ENCODE measurements at places on chromosomes 6 and 20. TPM values are rescaled to one million over a fixed set of nuclear protein-coding genes. Genes with fewer than 3 reads are reported as not detected.

TCF15 gene
- not detected for polyA plus RNA-seq

HUS1B gene
- 0.83 TPM for polyA plus RNA-seq

ATP9A gene
- polyA plus RNA-seq = not detected

IYD gene
- not detected for polyA plus RNA-seq

HLA-DPA1 gene
- polyA plus RNA-seq = 240 TPM

GRCh38 chr6:149220882-149221773 lies 96.4 kb upstream of the TAB2 start:
- no peak for DNase-seq
- H3K4me1 ChIP-seq = peaks cover 22% of the 10 kb centered on the region
- no peak overlapping the region for H3K27ac ChIP-seq
- H3K4me3 ChIP-seq = no peak overlapping the region

DNA sequence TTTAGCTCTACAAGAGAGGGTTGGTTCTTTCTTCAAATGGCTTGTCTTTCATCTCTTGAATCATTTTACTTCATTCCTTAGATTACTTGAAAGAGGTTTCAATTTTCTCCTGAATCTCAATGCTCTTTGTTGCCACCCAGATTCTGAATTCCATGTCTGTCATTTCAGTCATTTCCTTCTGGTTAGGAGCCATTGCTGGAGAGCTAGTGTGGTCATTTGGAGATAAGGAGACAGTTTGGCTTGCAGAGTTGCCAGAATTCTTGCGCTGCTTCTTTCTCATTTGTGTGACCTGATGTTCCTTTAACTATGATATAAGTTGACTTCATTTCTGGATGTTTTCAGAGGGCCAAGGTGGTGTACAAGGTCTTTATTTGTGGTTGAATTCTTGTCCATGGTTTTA lies 157.8 kb downstream of the SLC22A3 start:
- no peaks in the 10 kb centered on the region for H3K4me1 ChIP-seq
- no peak overlapping the region for H3K4me3 ChIP-seq
- no peak for DNase-seq
- H3K36me3 ChIP-seq = no peaks in the 10 kb centered on the region
- H3K27me3 ChIP-seq = no peaks in the 10 kb centered on the region
- no peak overlapping the region for H3K27ac ChIP-seq

DNA sequence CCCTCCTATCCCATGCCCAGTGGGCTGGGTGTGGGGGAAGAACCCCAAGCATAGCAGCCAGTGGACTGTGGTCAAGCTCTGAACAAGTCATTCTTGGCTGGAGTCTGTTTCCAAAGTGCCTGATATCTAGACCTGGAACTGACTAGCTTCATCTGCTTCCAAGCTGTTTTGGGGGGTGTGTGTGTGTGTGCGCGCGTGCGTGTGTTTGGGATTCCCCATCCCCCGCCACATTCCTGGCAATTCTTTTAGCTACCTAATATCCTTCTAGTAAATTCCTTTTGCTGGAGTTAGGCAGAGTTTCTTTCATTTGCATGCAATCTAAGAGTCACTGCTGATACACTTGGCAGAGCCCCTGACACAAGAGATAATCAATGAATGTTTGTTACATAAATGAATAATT lies 7.8 kb downstream of the PAK5 start:
- no peak overlapping the region for H3K27ac ChIP-seq
- H3K27me3 ChIP-seq = no peaks in the 10 kb centered on the region
- H3K4me1 ChIP-seq = no peaks in the 10 kb centered on the region

- H3K4me1 ChIP-seq = peaks cover 4% of the 10 kb centered on the region
- DNase-seq = no peak
Measured at GRCh38 chr6:15274692-15275387, 29.0 kb downstream of the JARID2 start.

DNA sequence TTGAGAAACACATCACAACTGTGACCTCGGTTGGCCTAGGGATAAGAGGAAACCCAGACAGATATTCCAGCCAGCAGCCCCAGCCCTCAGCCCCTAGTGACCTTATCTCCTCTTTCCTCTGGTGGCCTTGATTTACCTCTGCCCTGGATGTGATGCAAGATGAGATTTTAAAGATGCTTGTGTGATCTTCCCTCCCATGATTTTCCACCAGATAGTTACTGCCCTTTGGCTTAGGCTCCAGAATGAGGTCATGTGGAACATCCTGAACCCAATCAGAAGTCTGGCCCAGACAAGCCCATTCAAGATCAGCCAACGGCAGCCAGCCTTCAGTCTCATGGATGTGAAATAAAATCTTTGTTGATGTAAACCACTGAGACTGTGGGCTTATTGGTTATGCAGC lies 104.0 kb downstream of the BANF2 start:
- H3K4me3 ChIP-seq = no peak overlapping the region
- H3K36me3 ChIP-seq = no peaks in the 10 kb centered on the region
- no peak for DNase-seq

GRCh38 chr6:137910843-137911456 lies 43.9 kb downstream of the TNFAIP3 start:
- H3K36me3 ChIP-seq = no peaks in the 10 kb centered on the region
- DNase-seq = no peak
- no peak overlapping the region for H3K4me3 ChIP-seq
- no peaks in the 10 kb centered on the region for H3K27me3 ChIP-seq
- H3K4me1 ChIP-seq = peaks cover 20% of the 10 kb centered on the region
- no peak overlapping the region for H3K27ac ChIP-seq

GRCh38 chr6:36149476-36149875 lies 19.2 kb downstream of the MAPK13 start:
- H3K4me3 ChIP-seq = no peak overlapping the region
- no peaks in the 10 kb centered on the region for H3K27me3 ChIP-seq
- no peaks in the 10 kb centered on the region for H3K36me3 ChIP-seq
- peaks cover 12% of the 10 kb centered on the region for H3K4me1 ChIP-seq
- no peak for DNase-seq

DNA sequence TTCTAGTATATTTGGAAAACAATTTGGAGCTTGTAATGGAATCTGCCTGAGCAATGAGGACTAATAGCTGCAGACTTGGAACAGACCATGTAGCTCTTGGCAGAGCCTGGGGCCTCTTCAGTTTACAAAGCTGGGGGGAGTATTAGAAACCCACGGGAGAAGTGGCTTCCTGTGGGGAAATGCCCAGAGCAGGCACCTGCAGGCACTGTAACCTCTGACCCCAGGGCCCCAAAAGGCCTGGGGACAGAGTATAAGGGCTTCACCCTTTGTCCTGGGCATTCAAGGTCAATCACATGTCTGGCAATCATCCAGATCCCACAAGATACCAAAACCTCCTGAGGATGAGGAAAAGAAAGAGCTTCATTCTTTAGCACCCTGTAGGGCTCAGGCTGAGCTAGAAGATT lies 19.4 kb downstream of the PKIG start:
- no peaks in the 10 kb centered on the region for H3K4me1 ChIP-seq
- H3K4me3 ChIP-seq = no peak overlapping the region
- no peak for DNase-seq
- H3K36me3 ChIP-seq = no peaks in the 10 kb centered on the region
- no peak overlapping the region for H3K27ac ChIP-seq
- no peaks in the 10 kb centered on the region for H3K27me3 ChIP-seq
